ENCODE measurements at places on chromosomes 11 and 22.
A peak's percentile ranks its signal among the peaks of the same experiment; 100 is the strongest.

GRCh38 chr11:125165111-125165842, 726 bp downstream of the PKNOX2 start:
- H3K27me3 ChIP-seq, result peaks cover 14% of the 10 kb centered on the region
- peaks cover 26% of the 10 kb centered on the region for H3K4me1 ChIP-seq
- H3K4me3 ChIP-seq, result peak overlapping the region; percentile 52
- H3K36me3 ChIP-seq, result no peaks in the 10 kb centered on the region
- no peak overlapping the region for H3K27ac ChIP-seq
- DNase-seq, result no peak

DNA sequence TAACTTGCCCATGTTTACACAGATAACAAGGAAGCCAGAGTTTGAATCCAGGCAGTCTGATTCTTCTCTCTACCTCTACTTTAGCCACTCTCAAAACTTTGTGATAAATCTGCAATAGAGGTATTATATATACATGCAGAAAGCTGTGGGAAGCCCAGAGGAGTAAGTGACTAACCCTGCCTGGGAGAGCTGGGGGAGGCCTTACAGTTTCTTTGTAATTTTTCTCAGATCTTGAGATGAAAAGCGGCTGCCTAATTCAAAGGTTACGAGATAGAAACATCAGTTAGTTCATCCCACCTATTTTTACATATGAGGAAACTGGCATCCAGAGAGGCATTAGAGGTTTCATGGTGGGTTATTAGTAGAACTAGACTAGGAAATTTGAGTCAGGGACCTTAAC, 4.9 kb downstream of the STIM1 start:
- H3K4me3 ChIP-seq, result no peak overlapping the region
- H3K27me3 ChIP-seq, result peaks cover 4% of the 10 kb centered on the region
- no peaks in the 10 kb centered on the region for H3K36me3 ChIP-seq
- no peak overlapping the region for H3K27ac ChIP-seq
- no peak for DNase-seq
- H3K4me1 ChIP-seq, result peaks cover 11% of the 10 kb centered on the region

DNA sequence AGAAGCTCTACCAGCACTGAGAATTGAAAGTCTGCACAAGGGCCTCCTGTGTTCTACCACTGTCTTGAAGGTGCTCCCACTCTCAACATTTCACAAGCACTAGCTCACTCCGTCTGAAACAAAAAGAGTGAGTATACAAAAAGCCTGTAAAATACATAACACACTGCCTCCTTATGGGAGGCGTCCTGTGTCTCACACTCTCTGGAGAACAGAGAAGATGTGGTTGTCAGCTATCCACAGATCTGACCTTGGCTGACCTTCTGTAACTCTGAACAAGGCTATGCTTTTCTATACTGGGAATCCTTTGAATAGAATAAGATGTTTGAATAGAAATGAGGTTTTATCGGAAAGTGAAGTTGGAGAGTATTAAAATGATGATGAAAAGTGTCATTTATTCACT, 171.3 kb upstream of the TMEM45B start:
- no peak for DNase-seq
- H3K36me3 ChIP-seq, result no peaks in the 10 kb centered on the region
- H3K27ac ChIP-seq, result no peak overlapping the region
- H3K27me3 ChIP-seq, result no peaks in the 10 kb centered on the region
- H3K4me1 ChIP-seq, result no peaks in the 10 kb centered on the region

- no peak overlapping the region for H3K27ac ChIP-seq
- H3K4me3 ChIP-seq, result no peak overlapping the region
- H3K36me3 ChIP-seq, result no peaks in the 10 kb centered on the region
- no peaks in the 10 kb centered on the region for H3K27me3 ChIP-seq
Measured at GRCh38 chr22:30565341-30565740, 9.1 kb downstream of the GAL3ST1 start.

DNA sequence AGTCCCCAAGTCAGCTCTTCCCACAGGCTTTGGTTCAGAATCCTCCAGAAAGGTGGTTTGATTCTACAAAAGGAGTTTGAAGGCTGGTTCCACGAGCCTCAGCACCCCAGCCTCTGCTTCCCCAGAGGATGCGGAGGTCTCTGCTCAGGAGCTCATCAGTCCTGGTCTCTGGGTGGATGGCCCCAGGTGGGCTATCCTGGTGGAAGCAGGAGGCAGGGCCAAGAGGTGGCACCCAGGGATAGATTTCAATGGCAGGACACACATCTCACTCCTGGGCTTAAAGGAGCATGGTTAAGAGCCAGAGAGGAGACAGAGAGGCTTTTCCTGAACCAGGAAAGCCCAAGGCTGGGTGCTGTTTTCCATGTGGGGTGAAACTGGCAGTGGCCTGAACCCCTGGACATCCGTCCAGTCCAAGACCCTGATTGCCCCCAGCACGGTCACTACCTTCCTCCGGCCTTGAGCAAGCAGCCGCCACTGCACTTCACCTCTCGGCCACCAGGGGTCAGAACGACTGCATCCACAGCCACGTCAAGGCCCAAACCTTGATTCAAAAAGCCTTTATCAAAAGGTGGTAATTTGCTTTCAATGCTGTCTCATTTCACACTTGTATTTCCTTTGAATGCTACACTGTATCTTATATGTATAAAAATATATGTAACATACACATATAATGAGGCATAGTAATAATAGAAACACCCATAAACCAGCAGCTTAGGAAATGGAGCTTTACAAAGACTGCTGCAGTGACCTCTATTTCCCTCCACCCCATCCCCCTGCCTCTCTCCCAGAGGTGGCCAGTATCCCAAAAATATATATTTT, 19.3 kb upstream of the FXYD2 start:
- no peak overlapping the region for H3K4me3 ChIP-seq
- no peak overlapping the region for H3K27ac ChIP-seq
- H3K4me1 ChIP-seq, result no peaks in the 10 kb centered on the region
- DNase-seq, result peak; percentile 95
- H3K36me3 ChIP-seq, result no peaks in the 10 kb centered on the region

- H3K36me3 ChIP-seq, result no peaks in the 10 kb centered on the region
- DNase-seq, result no peak
- H3K4me1 ChIP-seq, result no peaks in the 10 kb centered on the region
- no peak overlapping the region for H3K27ac ChIP-seq
- no peaks in the 10 kb centered on the region for H3K27me3 ChIP-seq
Measured at GRCh38 chr11:121038648-121039409, 14.9 kb downstream of the TBCEL start.

GRCh38 chr22:45007391-45008185, 2.2 kb downstream of the PHF21B start:
- H3K27ac ChIP-seq, result peak overlapping the region; percentile 53
- H3K27me3 ChIP-seq, result no peaks in the 10 kb centered on the region

DNA sequence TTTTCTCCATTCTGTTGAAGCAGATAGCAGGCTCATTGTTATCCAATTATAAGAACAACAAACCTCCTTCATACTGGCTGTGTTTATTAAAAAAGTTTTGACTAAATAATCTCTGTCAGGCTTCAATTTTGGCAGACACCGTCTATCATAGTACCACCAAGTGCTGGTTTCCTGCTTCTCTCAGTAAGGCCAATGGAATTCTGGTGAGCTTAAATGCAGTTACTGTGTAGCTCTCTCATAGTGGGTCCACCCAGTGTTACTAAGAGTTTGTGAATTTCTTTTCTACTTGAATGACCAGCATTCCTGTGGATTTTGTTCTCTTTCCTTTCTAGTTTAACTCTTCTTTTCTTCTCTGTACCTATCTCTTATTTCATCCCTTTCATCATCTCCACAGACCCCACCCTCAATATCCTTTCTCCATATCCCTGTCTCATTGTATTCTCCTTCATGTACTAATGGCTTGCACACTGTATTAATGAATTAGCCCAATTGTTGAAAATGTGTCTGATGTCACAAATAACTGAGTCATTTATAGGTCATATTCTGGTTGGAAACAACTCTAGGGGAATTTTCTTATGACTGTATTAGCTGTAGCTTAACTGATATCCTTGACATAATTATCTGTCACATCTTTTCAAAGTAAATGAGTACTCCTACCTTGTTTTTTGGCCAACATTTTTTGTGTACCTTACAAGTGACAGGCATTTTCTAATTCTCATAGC, 372.1 kb downstream of the FAT3 start:
- H3K36me3 ChIP-seq, result no peaks in the 10 kb centered on the region
- H3K27ac ChIP-seq, result no peak overlapping the region
- no peaks in the 10 kb centered on the region for H3K4me1 ChIP-seq
- H3K4me3 ChIP-seq, result no peak overlapping the region
- DNase-seq, result no peak
- H3K27me3 ChIP-seq, result no peaks in the 10 kb centered on the region

DNA sequence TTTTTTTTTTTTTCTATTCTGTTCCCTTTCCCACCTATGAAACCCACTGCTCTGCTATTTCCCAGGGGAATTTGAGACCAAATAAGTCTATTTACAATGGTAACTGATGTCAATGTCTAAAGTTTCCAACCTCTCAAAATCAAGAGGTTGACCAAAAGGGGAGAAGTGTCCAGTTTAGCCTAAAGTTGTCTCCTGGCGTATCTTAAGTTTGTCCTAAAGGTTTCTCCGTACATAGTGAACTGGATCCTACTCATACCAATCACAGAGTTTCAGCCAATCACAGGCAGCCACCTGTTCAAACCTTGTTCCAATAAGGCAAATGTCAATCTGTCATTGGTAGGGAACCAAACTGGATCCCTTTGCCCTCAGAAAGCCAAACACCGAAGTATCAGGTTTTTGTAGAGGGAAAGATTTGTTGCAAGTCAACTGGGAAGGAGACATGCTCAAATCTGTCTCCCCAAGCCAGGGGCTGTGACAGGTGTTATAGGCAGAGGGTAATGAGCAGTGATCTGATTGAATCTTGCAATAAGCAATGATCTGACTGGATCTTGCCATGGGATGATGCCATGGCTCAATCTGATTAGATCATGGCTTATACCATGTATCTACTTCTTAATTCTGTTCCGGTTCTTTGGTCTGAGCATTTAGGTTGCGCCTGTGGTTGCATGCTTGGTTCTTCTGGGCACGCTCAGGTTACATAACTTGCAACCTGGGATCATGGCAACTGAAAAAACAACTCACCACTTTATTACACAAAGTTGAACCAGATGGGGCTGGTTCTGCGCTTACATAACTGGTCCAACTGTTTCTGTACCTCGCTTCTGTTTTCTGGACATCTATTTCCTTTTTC, 1.1 kb upstream of the VPS37C start:
- peak overlapping the region; percentile 70 for H3K4me3 ChIP-seq
- H3K27me3 ChIP-seq, result no peaks in the 10 kb centered on the region
- peak overlapping the region; percentile 25 for H3K27ac ChIP-seq
- H3K36me3 ChIP-seq, result no peaks in the 10 kb centered on the region
- peaks cover 7% of the 10 kb centered on the region for H3K4me1 ChIP-seq
- DNase-seq, result no peak

DNA sequence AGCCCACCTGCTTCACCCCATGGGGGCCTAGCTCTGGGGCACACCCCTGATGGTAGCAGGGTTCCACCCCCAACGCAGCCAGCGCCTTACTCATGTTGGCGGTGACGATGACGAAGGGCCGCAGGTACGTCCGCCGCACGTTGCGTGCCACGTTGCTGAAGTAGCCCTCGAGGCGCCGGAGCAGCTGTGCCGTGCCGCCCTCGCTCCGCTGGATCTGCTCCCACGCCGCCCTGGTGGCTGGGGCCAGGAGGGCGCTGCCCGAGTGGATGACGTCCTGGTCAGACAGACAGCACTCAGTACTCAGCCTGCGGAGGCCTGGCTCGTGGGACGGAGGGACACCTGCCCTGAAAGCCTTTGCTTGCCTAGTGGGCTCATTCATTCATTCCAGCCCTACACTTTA, 50.8 kb downstream of the TRMU start:
- peaks cover 1% of the 10 kb centered on the region for H3K4me1 ChIP-seq
- no peak for DNase-seq
- H3K4me3 ChIP-seq, result no peak overlapping the region

DNA sequence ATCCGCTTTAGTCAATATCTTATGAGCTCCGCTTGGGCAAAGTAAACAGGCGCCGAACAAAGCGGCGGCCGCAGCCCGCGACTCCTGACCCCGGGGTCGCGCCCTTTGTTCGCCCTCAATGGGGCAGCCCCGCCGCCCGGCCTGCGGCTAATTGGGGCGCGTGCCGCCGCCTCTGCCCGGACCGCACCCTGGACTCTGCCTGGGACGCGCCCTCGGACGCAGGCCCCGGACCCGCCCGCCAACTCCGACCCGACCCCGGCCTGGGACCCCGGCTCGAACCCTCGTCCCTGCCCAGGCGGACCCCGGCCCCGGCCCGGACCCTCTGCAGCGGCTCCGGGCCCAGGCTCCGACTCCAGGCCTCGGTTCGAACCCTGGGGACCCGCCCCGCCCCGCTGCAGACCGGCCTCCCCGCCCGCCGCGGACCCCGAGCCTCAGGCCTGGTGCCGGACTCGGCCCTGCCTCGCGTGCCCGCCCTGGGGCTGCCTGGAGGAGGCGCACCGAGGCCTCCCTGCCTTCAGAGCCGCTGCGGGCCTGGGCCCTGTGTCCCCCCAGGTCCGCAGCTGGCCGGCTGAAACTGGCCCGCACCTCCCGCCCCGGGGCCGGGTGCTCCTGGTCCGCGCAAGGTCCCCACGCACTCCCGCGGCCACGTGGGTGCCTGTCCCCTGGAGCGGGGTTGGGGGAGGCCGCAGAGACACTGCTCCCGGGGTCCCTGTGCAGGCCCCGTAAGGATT, 84.7 kb upstream of the WNT7B start:
- H3K27ac ChIP-seq, result no peak overlapping the region
- peaks cover 3% of the 10 kb centered on the region for H3K4me1 ChIP-seq
- no peaks in the 10 kb centered on the region for H3K36me3 ChIP-seq
- peaks cover 64% of the 10 kb centered on the region for H3K27me3 ChIP-seq

- no peaks in the 10 kb centered on the region for H3K27me3 ChIP-seq
- H3K36me3 ChIP-seq, result no peaks in the 10 kb centered on the region
- peak; percentile 54 for DNase-seq
- H3K4me3 ChIP-seq, result peak overlapping the region; percentile 23
- H3K4me1 ChIP-seq, result peaks cover 20% of the 10 kb centered on the region
Measured at GRCh38 chr11:45410391-45411227, 124.5 kb upstream of the SYT13 start.
